AG20443 (cell line): ENCODE measurements at places on chromosomes 11 and 22.

GRCh38 chr11:103737747-103738146, 298.7 kb upstream of the DDI1 start:
- DNase-seq: no peak

DNA sequence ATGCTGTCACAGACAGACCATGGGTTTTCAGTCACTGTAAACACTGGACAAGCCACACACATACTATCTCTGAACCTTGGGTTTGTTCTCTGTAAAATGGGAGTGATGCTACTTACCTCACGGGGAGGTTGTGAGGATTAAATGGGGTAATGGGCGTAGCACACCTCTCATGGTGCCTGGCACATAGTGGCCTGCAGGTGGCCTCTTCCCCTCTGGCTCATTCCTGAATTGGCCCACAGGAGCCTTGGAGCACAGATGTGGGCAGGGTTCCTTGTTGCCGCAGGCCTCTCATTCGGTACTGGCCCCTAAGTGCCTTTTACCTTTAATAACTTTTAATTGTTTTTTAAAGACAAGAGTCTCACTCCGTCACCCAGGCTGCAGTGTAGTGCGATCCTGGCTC, 11.7 kb downstream of the MICAL2 start:
- no peak for DNase-seq

DNA sequence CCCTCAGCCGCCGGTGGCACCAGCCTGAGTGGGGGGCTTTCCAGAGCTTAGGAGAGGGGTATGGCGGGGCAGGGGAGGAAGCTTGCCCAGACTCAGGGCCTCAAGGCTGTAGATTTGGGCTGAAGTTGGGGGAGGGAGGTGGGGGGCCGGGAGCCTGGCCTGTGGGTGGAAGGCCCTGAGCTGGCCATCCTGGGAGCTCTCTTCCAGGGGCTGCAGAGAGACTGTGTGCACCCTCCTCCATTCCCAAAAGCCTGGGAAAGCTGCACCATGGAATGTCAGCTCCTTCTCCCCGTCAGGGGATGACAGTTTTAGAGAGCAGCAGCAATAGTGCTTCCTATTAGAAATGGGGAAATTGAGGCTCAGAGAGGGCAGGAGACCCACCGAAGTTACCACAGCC, 1.0 kb downstream of the SYT12 start:
- no peak for DNase-seq

- no peak for DNase-seq
Measured at GRCh38 chr11:62446091-62446490, 27.3 kb downstream of the SCGB1A1 start.

- DNase-seq: no peak
Measured at GRCh38 chr11:11996321-11997048, 11.9 kb downstream of the DKK3 start.

GRCh38 chr11:67514116-67514515, 6.2 kb upstream of the CDK2AP2 start:
- no peak for DNase-seq

GRCh38 chr22:26642465-26643417, 14.6 kb upstream of the MIAT start:
- DNase-seq: no peak

DNA sequence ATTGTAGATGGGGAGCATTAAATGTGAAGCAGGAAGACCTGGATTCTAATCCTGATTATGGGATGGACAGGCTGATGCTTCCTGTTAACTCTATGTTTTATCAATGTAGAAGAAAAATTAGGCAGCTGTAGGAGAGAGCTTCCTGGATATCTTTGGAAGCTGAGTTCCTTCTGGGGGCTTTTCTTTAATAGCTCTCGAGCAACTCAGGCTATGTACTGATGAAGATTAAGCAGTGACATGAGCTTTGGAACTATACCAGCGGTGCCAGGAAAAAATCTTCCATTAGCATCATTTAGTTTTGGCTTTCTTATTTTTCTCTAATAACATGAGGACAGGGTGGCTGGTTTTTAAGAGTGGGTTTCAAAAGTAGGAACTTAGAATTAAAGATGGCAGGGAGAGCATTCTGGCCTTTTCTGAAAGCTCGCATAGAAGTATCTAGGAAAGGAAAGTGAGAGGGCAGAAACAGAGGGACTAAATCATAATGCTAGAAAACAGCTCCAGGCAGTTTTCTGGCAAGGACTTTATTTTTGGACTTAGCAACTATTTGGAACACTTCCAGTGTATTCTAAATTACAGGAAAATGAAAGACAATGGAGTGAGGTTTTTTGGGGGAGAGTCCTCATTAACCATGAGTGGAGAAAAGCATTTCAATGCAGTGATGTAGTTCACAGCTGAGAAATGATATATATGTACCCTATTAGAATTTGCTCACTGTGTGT, 69.2 kb upstream of the RRM1 start:
- peak; percentile 46 for DNase-seq

DNA sequence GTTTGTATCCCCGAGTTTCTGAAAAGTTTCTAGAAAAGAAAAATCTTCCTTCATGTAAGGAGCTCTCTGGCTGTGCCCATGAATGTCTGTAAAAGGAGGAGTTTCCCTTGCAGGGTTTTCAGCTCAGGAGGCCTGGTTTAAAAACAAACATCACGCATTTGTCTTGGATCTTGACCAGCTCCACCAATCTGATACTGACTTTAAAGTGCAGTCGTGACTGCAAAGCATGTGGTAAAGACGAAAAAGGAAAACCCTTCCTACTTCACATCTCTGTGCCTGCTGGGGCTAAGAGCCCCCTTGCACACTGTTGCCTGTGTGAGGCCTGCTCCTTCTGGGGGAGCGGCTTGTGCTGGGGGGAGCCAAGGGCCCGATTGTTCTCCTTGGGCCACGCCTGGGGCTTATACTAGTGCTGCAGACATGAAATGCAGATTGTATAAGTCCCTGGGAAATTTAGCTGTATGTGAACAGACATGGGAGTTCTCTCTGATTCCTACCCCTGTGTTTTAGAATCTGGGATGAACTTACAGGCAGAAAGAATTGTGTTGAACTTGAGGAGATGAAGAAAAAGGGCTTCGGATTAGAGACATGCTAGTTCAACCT, 62.1 kb downstream of the ADAMTS15 start:
- no peak for DNase-seq

DNA sequence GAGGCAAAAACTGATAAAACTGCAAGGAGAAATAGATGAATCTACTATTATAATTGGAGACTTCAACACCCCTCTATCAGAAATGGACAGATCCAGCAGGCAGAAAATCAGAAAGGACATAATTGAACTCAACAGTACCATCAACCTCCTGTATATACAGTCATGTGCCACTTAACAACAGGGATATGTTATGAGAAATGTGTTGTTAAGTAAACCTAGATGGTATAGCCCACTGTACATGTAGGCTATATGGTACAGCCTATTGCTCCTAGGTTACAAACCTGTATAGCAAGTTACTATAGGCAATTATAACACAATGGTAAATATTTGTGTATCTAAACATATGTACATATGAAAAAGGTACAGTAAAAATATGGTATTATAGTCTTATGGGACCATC, 66.8 kb upstream of the PHF21A start:
- DNase-seq: no peak

- no peak for DNase-seq
Measured at GRCh38 chr11:65777241-65777640, 3.5 kb downstream of the AP5B1 start.

- no peak for DNase-seq
Measured at GRCh38 chr11:78548911-78549590, 25.6 kb downstream of the NARS2 start.

DNA sequence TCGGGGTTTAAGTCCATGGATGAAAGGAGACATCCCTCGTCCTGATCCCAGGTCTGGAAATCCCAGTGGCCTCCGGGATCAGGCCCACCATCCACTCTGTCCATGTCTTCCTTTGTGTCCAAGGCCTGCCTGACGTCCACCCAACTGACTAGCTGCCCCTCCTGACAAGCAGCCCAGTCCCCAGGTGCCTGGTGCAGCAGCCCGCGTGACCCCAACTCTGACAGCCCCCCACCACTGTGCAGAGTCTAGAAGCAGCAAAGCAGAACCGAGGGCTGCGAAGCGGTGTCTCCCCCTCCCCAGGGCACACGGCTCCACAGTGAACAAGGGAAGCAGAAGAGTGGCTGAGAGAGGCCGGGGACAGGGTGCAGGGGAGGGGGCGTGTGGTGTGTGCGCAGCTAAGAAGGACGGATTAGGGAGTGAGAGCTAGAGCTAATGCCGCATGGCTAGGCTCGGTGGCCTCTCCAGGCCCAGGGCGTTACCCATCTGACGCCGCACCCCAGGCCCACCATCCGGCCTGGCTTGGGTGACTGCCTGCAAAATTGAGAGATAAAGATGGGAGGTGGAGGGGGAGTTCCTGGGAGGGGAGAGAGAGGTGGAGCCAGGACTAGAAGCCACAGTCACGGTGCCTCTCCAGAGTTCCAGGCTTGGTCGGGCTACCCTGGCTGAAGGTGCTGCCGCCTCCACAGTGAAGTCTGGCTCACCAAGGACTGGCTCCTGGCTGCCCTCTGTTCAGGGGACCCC, 16.6 kb upstream of the BAIAP2L2 start:
- no peak for DNase-seq

- DNase-seq: no peak
Measured at GRCh38 chr11:77075425-77075905, 8.7 kb downstream of the CAPN5 start.

DNA sequence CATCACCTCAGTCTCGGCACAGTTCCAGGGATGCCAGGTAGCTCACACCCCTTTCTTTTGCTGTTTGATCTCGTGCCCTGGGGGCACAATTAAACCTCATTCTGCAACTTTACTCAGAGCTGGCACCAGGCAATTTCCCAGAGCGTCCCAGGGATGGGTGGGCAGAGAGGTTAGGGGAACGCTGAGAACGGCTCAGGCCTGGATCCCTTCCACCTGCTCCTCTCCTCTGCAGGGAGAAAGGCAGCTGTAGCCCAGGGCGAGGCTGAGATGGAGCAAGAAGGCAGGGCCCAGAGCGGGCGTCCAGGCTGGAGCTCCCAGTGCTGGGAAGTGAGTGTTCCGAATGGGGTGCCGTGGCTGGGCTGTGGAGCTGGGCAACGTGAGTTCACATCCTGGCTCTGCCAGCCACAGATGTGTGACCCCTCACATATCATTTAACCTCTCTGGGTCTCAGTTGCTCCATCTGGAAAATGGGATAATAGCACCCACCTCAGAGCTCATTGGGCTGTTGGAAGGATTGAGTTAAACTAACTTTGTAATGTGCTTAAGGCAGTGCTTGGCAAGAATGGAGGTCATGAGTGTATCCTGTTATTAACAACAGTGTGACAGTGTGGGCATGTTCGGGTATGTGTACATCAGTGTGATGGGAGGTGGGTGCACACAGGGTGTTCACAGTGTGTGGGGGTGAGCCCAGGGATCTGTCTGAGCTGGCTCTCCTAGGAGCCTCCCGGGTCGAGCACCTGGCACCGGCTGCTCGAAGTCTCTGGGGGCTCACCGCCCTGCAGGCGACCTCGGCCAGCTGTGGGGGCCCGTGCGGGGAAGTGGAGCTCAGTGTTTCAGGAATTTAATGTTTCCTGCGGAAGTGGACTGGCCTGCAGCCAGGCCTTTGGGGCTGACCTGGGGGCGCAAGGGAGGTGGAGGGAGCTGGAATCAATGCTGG, 15.5 kb downstream of the OTUB1 start:
- DNase-seq: no peak

DNA sequence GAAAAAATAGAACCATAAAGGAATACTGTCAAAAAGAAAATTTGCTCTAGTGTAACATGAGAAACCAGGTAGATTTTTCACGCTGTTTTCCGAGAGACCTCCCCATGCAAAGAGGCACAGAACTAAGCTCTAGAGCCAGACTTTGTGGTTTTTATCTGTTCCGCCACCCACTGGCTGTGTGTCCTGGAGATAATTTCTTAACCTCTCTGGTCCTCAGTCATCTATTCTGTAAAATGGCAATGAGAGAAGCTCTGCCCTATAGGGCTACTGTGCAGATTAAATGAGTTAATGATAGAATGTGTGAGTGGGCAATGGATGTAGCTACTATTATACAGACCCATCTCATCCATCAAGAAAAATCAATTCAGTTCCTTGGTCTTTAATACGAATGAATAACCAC, 9.4 kb upstream of the SIGIRR start:
- no peak for DNase-seq

DNA sequence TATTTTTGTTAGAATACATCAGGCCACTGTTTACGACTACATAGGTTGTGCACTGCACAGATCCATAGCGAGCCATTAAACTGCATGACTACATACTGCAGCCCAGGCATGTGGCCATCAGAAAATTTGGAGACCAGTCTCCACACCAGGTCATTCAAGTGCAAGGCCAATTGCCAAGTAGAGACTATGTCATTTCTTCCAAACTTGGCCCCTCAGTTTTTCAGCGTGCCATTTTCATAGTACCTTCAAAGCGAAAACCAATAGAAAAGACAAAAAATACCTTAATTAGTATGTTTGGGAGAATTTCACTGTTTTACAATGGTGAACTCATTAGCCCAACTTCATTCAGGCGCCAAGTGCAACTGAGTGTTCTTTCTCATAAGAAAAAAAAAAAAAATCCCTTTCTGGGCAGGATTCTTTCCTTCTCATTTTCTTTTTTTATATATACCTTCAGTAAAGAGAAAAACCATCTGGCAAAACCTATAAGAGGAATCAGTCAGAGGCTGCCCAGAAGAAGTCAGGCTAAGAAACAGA, 30.4 kb downstream of the PAMR1 start:
- DNase-seq: no peak

- no peak for DNase-seq
Measured at GRCh38 chr22:20011123-20011992, 5.3 kb downstream of the ARVCF start.

DNA sequence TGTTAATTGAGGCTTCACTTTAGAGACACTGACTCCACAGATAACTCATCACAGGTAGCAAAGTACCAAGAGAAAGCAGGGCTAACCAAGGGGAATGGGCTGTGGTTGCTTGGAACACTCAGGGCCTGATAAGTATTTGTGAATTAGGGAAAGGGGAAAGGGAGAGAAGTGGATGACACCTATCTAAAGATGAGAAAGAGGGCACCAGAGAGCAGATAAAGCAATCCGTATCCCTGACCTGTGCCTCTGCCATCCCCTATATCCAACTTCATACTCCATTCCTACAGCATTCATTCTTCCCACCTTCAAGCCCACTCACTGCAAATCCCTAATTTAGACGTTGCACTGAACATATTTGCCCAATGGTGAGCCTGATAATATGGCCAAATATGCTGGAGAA, 43.0 kb upstream of the API5 start:
- DNase-seq: no peak

DNA sequence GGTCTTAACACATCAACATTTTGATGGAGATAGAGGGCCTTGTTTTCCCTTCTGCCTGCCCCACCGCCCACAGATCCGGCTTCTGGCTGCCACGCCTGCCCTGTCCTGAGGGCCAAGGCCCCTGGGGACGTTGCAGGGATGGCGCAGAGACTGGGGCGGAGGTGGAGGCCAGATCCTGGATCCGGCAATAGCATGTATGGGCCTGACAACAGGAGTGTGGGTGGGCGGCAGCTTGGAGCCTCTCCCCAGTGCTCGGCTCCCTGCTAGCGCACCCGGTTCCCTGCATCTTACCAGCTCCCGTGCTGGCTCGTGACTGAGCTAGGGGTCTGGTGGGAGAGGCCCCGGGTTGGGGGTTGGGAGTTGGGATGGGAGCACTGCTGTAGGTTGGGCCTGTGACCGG, 95.6 kb downstream of the ZBTB16 start:
- no peak for DNase-seq

GRCh38 chr22:19051381-19052072, 70.7 kb downstream of the DGCR2 start:
- no peak for DNase-seq
